ENCODE measurements at places on chromosomes 4 and X.

DNA sequence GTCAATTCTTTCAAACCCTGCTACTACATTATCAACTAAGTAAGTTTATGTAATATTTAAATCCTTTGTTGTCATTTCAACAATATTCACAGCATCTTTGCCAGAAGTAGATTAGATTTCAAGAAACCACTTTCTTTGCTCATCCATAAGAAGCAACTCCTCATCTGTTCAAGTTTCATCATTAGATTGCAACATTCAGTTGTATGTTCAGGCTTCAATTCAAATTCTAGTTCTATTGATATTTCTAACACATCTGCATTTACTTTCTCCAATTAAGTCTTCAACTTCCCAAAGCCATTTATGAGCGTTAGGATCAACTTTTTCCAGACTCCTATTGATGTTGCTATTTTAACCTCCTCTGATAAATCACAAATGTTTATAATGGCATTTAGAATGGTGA lies 66.1 kb downstream of the BMP3 start:
- no peak for DNase-seq

DNA sequence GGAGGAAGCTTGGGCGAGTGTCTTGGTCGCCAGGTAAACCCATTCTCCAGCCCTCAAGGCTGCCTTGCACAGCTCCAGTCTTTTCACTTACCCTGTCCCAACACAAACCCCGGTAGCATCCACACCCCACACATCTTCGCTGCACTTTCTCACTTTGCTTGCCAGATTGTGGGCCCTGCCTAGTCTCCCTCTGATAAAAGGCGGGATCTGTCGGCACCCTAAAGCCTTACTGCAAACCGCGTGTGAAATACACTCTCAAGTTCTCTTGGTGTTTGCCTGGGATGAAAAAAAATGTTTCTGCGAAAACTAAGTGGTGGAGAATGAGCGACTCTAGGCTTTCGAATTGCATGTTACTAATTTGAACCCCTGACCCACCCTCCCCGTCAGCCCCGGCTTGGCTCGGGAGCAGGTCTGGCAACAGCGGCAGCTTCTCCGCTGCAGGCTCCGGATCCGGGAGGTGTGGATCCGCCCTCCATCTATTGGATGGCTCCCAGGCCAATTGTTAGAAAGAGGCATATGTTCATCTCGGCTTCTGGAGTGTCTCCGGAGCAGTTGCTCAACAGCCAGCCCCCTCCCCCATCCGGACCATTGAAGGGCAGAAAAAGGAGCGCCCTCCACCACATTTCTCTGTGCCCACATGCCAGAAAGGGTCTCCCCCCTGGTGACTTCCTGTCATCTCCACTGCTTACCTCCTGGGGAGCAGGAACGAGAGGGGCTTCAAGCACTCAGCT lies 3.0 kb upstream of the CITED1 start:
- peak; percentile 56 for DNase-seq

- peak; percentile 5 for DNase-seq
These were observed 278.9 kb downstream of the INPP4B start for GRCh38 chr4:142567199-142567598.

DNA sequence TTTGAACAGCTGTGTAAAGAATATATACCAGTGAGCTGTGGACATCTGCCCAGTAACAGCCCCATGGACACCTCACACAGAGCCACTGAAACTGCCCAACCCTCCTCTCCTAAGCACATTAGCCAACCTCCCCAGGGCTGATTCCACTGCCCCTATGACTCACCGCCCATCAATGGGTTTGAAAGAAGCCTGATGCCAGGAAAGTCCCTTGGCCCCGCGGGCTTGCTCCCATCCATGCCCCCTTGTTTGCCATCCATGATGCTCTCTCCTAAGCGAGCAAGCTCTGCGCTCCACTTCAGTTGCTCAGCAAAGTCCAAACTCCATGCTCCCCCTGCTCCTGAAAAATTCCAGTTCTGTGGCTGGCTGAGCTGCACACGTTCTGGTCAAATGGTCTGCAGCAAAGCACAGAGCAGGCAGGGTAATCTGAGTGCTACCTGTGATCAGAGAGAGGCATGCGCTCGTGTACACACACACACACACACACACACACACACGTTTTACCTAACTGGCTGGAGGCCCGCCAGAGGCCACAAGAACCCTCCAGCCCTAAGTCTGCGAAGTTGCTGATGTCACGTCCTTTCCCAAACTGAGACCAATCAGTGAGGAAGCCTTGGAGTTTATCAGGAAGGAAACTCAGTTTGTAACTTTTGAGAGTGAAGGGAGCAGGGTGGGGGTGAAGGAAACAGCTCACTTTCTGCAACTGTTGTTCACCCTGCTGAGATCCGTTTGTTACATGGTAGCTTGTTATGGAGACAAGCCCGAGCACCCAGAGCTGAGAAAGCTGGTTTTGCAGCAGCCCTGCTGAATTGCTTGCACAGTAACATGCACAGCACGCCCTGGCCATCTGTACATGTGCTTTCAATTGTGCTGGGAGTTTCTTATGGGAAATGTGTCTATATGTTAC lies at the start of gene ASB9:
Gene ASB9 (minus strand): TSS at position 466 of the 904 bp plus-strand sequence. CDS start 209 bp downstream, at position 257.
- DNase-seq: peak; percentile 81

- no peak for DNase-seq
These were observed 11.6 kb downstream of the PDZD4 start for GRCh38 chrX:153818571-153819383.

- no peak for DNase-seq
These were observed 3.5 kb downstream of the STBD1 start for GRCh38 chr4:76309939-76310550.

- DNase-seq: no peak
These were observed 1.3 kb downstream of the GDI1 start for GRCh38 chrX:154437971-154438893.

DNA sequence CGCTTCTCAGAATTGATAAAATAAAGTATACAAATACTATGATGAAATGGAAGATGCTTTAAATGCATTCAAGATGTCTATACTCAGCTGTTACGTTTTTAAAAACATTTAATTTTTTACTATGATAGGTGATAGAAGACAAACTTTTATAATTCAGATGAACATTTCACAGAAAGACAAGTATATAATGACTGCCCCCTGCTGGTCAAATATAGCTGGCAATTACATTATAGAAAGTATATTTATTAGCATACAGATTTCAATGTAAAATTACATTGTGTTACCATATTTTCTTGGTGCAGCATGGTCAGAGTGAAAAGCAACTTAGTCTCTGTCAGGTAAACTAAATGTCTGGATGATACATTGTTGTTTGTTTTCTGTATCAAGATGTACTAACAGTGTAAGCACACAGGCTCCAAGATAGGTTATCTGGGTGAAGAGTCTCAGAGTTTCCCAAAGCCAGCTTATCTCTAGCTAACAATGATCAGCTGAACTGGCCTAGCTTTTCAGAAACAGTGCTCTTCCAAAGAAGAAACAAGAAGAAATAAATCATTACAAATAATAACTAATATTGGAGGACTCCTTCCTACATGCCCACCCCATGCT lies 54.1 kb downstream of the SRPX start:
- DNase-seq: peak; percentile 57

DNA sequence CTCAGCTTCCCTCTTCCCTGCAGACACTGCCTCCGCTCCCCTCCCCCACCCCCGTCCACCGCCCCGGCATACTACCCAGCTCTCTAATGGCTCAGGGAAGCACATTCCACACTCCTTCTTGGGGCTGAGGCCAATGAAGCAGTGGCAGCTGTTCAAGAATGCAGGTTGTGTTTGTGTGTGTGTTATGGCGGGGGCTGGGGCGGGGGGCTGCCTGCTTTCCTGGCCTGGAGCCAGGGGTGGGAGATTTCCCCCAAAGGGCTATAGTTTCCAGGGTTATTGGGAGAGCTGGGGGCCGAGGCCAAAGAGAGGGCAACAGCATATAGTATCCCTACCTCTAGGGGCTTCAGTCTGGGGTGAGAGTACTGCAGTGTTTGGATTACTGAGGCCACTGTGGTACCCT lies 149.4 kb downstream of the EFNB1 start:
- no peak for DNase-seq

- DNase-seq: no peak
These were observed 223.0 kb upstream of the GPC4 start for GRCh38 chrX:133638285-133638684.

DNA sequence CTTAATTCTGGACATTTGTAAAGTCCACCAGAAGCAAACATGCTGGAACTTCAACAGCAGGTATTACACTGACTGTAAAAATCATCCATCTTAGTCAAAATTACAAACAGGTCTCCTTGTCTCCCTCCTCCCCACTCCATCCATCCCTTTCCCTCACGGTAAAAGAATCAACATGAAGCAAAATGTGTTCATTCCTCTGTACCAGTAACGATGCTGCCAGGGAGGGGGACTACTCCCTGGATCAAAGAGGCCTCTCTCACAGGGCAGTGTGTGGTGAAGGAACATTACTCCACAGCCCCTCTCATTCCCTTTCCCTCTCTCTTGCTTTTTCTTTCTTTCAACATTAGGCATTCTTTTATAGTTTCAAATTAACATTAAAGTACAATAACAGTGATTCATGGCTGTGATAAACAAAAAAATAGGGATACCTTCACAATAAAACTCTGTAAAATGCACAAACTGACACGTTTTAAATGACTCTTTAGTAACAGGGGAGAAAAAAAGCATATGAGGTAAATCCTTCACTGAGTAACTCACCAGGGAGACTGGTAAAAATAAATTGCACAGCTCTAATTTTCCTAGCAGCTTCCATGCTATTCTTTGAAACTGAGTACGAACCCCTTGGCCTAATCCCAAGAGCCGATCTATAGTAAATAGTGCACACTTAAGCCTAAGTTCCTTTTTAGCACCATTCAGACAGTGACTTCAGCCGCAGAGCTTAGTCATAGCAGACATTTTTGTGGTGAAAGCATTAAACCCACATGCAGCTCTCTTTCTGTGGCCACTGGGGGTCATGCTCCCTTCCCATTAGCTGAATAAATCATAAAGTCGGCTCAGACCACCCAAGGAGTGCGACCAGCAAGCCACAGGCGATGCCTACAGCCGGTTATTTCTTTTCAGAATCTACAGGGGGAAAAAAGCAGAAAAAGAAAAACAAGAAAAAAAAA lies 215.6 kb upstream of the GYPA start:
- DNase-seq: peak; percentile 86

DNA sequence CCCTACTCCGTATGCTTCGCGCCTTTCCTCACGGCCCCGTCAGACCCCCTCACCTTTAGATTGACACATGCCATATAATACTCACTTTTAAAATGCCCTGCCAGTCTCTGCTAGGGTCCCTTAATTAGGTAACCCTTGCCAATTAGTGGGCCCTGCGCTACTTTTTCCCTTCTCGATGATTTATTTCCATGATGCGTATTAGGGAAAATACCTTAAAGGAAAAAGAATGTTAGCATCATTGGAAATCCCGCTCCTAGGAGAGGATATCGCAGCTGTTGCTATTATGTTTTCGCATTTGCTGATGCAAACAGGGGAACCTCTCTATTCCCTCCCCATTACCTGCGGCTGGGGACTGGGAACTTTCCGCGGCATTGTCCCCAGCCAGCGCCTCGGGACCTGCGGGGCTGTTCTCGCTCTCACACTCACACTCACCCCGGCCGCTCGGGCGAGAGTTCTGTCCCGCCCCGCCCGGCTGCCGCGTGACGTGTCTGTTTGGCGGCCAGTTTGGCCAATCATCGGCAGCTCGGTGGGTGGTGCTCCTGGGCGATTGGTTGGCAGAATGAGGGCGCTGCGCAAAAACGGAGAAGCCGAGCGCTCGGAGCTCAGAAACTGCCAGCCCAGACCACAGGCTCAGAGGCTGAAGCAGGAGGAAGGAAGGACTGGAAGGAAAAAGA lies at the start of gene PCDH10:
Gene PCDH10 (plus strand): TSS at position 605 of the 674 bp plus-strand sequence. CDS start 847 bp downstream, outside the sequence.
- peak; percentile 90 for DNase-seq

DNA sequence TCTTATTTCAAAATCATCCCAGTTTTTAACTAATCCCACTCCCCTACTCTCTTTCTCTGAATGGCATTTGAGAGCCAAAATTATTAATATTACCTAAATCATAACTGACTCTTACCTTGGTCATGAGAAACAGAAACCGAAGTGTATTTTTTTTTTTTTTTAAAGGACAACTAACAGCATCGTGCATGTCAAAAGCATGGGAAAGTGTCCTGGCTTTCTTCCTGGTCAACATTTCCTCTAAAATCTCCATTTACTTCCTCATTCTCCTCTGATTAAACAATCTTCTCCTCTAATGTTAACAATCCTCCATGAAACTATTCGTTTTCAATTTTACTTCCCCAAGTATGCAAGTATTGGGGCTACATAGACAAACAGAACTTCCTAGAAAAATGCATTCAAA lies 2.1 kb upstream of the STS start:
- DNase-seq: peak; percentile 63

- peak; percentile 55 for DNase-seq
These were observed 54.9 kb downstream of the CASK start for GRCh38 chrX:41868392-41868977.

- no peak for DNase-seq
These were observed 21.3 kb downstream of the GPKOW start for GRCh38 chrX:49102190-49102589.

DNA sequence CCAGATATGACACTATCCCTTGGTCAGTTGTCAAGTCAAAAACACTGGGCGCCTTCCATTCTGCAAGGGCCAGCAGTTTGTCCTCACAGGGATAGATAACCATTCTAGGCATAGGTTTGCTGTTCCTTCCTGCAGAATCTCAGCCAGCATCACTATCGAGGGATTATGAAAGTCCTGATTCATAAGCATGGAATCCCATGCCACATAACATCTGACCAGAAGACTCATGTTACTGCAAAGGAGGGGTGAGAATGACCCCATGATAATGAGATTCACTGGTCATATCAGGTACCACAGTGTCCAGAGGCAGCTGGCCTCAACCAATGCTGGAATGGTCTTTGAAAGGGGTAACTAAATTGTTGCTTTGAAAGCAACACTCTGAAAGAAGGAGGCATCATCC lies 84.7 kb downstream of the OTC start:
- DNase-seq: no peak

DNA sequence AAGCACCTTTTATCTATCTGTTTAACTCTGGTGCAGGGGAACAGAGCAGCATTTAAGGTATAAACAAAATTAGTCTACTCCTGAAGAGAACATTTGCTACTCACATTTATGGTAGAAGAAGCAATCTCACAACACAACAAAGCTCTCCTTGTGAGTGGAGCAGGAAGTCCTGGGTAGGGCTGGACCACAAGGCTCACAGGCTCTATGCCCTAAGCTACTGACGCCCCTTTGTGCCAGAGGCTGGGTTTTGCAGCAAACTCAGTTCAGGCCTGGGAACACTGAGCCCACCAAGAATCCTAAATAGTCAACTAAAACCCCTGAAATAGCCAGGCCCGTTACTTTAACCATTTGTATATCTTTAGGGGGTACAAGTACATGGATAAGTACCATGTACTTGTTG lies 4.7 kb upstream of the ZXDB start:
- no peak for DNase-seq

- no peak for DNase-seq
These were observed 5.2 kb downstream of the TMEM164 start for GRCh38 chrX:110008011-110008635.

GRCh38 chr4:85362550-85362949 lies 112.4 kb upstream of the ARHGAP24 start:
- no peak for DNase-seq

Measured in lung microvascular endothelial cell (primary cell).